ENCODE measurements at places on chromosomes 12 and 14.

- no peak for DNase-seq
Measured at GRCh38 chr14:37437490-37437889, 157.6 kb downstream of the FOXA1 start.

DNA sequence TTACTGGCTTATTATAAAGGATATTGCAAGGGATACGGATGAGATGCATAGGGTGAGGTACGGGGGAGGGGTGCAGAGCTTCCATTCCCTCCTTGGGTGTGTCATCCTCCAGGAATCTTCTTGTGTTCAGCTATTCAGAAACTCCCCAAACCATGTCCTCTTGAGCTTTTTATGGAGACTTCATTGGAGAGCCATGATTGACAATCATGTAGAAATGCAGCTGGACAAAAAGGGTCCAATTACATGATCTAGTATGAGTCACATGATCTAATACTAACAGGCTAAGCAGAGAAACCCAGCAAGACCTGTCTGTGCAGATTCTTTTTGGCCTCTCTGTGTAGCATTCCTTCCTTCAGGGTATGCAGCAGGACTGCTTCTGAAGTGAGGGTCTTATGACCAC is 23.9 kb upstream of the FLVCR2 start:
- peak; percentile 77 for DNase-seq

GRCh38 chr14:88829188-88829587 is 4.7 kb downstream of the TTC8 start:
- no peak for DNase-seq

GRCh38 chr12:108640802-108641445 is 7.2 kb upstream of the SELPLG start:
- peak; percentile 64 for DNase-seq

DNA sequence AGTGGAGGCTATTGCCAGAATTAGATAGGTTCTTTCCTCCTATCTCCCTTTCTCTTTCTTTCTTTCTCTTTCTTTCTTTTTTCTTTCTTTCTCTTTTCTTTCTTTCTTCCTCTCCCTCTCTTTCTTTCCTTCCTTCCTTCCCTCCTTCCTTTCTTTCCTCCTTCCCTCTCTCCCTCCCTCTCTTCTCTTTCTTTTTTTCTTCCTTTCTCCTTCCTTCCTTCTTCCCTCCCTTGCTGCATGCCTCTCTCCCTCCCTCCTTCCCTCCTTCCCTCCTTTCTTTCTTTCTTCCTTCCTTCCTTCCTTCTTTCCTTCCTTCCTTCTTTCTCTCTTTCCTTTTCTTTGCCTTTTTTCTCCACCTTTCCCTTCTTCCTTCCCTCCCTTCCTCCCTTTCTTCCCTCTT is 16.4 kb upstream of the MDGA2 start:
- no peak for DNase-seq

DNA sequence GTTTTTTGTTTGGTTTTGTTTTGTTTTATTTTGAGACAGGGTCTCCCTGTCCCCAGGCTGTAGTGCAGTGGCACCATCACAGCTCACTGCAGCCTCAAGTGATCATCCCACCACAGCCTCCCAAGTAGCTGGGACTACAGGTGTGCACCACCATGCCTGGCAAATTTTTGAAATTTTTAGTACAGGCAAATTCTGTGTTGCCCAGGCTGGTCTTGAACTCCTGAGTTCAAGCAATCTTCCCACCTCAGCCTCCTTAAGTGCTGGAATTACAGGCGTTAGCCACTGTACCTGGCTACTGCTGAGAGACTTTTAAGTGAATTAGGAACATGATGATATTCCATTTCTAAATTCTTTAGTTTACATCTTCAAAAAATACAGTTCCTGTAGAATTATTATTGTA is 2.6 kb downstream of the LYZ start:
- DNase-seq: no peak

GRCh38 chr14:86654558-86655184 is 1124.7 kb downstream of the FLRT2 start:
- peak; percentile 37 for DNase-seq

DNA sequence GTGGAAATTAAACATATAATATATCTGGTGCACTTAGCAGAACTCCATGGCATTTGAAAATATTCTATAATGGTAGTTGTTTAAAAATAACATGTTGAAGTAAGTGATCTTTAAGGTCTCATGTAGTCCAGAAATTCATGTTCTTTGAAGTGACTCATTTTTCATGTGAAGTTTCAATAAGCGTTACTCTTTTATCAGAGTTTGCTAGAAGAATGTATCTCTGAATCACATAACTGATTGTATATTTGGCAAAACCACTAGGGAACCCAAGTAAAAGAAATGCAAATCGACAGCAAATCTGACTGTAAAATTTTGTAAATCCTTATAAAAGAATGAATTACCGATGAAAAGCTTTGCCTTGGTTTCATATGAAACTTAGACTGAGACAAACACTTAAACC is 463.3 kb downstream of the TMTC2 start:
- no peak for DNase-seq

DNA sequence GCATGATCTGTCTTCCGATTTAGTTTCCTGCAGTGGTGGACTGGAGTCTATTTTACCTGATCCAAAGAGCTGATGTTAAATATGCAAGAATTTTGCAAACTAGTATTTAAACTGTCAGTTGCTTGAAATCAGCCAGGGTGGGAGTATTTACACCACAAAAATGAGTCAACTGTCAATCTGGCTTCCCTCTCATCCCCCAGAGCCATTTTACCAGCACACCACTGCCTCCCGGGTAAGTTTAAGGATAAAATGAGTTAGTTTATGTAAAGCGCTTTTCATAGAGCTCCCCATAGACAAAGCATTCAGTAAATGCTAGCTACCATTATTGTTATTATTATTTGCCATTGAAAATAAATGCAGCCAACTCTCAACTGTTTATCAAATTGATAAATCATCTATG is 106.3 kb upstream of the FRMD6 start:
- no peak for DNase-seq

DNA sequence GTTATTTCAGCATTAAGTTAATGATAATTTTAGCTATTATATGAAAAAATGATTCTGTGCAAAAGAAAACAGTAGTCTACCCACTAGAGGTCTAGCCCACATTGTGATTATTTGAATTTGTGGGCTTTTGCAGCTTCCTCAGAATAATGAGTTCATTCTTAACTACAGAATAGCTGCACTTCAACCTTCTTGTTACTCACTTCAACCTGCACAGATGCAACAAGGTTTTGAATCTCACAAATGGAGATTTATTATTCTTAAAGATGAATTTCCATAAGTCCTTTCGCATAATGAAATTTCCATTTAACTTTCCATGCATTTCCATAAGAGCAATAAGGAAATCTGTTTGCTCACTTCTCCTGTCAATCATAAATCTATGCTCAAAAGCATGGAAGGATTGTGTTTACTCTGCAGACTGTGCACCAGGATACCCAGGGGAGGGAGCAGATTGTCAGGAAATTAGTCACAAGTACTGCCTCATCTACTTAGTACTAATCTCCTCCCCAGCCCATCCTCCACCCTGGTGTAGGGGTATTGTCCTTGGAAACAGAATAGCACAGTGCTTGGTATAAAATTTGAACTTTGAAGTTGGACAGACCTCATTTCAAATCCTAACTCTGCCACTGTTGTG is 24.1 kb downstream of the PTGER2 start:
- peak; percentile 82 for DNase-seq

DNA sequence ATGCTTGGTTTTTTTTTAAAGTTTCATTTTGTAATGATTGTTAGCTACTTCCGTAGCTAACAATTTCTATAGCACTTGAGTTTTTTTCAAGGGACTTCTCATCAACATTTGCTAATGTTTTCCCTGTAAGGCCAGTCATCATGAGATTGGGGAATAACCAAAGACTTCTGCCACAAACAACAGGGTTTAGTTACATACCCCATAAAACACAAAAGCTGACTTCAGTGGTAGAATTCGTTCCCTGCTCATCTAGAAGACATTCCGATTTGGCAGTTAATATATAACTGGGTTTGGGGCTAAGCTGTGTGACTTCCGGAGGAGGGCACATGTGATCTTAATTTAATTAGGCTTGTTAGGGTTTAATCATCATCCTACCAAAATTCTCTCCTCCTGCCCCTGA is 22.9 kb downstream of the EGLN3 start:
- no peak for DNase-seq

GRCh38 chr12:45587012-45587411 is 142.5 kb upstream of the ARID2 start:
- DNase-seq: peak; percentile 8

DNA sequence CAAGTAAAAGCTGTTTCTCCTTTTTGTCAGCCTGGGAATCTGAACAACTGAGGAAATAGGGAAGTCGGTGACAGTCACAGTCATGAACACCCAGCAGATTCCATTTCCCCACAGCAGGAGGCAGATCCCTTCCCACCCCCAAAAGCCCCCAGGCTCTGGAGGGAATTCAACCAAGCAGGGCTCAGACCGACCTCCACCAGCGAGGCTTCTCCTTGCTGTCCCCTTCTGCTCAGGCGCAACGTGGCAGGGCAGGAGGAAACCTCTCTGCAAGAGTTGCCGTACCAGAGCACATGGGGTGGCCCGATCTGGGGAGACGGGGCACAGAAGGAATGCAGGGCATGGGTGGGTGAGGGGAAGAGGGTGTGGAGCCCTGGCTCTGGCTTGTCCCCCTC is 319 bp downstream of the GALNT6 start:
- peak; percentile 14 for DNase-seq

DNA sequence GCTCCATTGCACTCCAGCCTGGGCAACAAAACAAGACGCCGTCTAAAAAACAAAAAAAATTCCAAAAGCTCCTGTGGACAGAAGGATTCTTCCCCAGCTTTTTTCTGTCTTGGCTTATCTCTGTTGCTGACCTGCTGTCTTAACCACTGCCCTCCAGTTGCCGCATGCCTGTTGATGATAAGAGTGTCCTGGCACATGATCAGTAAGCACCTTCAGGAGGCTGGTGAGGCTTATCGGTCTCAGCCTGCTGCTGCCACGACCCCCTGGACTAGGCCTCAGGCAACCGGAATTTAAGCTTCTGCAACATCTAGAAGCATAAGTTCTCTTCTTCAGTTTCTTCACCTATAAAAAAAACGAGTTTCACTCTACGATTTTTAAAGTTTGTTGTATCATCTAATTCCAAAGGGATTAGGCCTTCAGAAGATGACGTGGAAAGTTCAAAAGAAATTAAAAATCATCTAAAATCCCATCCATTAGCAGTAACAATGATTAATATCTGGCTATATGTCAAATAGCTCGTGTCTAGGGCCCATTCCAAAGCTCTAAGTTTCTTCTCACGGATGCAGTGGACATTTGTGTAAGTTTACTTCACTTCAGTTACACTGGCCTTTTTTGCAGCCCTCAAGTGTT is 46.4 kb downstream of the RESF1 start:
- DNase-seq: no peak
